ENCODE measurements at places on chromosomes 1 and 21.

DNA sequence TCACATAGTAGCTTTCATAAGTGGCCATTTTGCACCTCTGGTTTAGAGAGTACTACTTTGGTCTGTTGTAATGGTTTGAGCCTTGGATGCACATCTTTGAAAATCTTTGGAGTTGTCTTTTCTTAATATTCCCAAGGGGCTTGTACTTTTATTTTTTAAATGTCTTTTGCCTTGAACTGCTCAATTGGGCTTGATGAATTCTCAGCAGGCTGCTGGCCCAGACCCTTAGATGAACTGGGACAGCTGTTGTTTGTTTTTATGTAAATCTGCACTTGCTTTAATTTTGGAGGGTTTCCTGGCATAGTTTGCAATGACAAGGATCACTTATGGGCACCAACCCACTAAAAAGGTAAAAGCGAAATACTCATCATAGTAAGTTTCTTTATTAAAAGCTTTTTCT is 24.9 kb downstream of the NGF start:
- no peak for DNase-seq

DNA sequence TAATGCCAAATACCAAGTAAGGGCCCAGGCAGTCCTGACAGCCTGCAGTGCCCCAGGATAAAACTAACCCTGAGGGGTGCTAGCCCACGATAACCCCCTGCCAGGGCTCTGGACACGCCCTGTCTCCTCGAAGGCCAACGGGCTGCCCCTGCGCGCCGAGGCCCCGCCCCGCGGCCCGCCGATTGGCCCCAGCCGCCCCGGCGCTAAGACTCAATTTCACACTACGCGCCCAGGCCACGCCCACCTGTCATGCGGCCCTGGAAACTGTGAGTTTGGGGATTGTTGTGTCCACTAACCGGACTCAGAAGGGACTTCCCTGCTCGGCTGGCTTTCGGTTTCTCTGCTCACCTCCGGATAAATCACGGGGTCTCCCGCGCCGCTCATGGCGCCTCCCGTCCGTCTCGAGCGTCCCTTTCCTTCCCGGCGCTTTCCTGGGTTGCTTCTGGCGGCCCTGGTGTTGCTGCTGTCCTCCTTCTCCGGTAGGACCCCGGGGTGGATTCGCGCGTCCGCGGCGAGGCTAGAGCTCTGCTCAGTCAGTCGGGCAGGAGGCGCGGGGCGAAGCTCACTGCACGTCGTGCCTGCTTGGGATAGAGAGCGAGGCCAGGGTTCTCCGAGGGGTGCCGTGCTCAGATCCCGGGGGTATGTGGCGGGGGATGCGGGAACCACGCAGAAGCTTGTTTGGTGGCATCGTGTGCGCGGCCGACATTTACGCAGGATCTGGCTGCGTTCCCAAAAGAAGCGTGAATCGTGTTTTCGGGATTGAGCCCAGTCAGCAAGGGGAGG is at the start of gene CR1L:
CR1L (plus strand) TSS at position 282 of the 783 bp plus-strand sequence; CDS start at position 383, 101 bp downstream.
- DNase-seq, result peak; percentile 80

DNA sequence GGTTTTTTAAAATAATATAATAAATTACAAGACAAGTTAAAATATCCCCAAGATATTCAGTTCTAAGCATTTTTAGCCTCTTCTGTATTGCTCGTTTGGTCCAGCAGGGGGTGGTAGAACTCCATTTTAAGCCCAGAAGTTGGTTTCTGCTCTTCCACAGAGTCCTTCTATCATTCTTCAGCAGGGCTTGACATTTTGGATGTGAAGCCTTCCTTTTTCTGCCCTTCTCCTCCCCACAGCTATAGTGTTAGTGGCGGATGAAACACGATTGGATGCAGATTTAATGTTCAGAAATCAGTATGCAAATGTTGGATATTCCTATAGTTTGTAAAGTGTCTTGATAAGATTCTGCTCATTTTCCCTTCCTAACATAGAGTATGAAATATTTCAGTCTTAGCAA is 1.4 kb downstream of the NCAM2 start:
- DNase-seq, result peak; percentile 72

GRCh38 chr21:41610042-41610839 is 102.3 kb upstream of the TMPRSS2 start:
- peak; percentile 89 for DNase-seq

GRCh38 chr1:198679535-198680173 is 40.8 kb downstream of the PTPRC start:
- DNase-seq, result no peak

DNA sequence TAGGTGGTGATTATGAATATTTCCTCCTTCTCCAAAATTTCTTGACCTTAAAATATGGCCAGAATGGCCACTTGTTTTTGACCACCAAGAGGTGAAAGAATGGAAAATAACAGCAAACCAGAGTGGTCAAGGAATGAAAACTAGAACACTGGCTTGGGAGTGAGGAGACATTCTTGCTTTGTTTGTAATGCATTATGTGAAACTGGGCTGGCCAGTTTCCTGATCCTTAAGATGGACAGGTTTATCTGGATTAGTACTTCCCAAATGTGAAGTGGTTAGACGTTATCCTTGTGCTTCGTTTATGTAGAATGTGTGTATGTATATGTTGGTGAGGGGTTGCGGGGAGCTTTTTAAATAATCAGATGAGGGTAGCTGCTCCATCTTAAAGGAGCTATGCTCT is 12.8 kb downstream of the PLA2G4A start:
- DNase-seq, result peak; percentile 30

- DNase-seq, result no peak
Observed at GRCh38 chr1:208080396-208081286, 163.5 kb downstream of the PLXNA2 start.

- DNase-seq, result no peak
Observed at GRCh38 chr1:31346785-31347184, 26.1 kb downstream of the FABP3 start.

DNA sequence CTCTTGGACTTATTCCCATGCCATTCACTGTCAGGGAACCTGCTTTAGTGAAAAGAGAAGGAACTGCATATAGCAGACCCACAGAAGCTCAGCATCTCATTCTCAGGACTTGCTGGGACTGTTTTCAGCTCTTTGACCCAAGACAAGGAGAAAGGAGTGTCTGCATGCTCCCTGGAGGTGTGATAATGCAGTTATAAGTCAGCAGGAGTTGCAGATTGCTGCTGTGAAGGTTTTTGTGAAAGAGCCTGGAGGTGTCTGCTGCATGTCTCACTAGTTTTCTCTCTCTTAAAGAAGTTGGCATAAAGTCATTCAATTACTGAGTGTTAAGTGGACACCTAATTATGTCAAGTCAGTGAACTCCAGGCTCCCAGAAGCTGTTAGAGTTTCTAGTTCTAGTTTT is 343.4 kb downstream of the BRINP2 start:
- no peak for DNase-seq

DNA sequence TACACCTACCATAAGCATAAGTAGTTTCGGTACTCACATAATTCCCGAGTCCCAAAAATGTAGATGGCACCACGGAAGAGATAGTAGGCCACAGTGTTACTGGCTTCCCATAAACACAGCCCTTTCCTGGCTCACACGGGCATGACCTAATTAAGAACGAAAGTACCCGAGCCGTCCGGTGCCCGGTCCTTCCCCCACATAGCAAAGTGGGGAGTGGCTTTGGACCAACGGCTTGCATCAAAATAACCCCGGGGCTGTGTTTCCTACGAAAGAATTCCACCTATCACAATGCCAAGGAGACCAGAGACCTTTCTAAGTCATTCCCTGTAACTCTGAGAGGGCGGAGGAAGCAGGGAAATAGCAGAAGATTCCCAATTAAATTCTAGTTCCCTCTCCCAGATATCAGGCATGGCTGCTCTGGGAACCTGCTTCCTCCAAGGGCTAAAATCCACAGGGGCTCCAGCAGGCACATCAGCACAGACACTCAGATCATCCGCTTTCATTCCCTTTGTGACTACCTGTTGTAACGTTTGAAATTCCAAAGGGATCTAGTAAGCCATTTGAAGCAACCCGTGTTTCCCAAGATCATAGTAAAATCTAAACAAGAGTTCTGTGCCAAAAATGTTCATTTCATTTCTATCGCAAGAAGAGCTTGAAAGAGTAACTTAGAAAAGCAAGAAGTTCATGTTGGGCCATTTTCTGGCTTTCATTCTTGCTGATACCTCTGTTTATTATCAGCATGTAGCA is at the start of gene TMPRSS3:
TMPRSS3 (minus strand) TSS at position 148 of the 747 bp plus-strand sequence. CDS start 635 bp downstream, outside the sequence.
- peak; percentile 46 for DNase-seq

GRCh38 chr1:7218210-7218832 is 433.1 kb downstream of the CAMTA1 start:
- DNase-seq, result no peak

DNA sequence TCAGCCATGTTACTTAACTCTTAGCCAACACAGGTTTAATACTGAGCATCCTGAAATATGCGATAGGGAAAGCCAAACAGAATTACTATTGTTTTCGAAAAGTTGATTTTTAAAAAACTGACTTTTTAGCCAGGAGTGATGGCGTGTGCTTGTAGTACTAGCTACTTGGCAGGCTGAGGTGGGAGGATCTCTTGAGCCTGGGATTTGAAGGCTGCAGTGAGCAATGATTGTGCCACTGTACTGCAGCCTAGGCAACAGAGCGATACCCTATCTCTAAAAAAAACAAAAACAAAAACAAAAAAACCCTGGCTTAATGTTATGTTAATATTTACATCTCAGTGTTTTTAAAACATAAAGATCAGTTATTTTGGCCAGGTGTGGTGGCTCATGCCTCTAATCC is 16.7 kb downstream of the NMNAT1 start:
- peak; percentile 29 for DNase-seq

- DNase-seq, result peak; percentile 47
Observed at GRCh38 chr1:9437961-9438430, 101.3 kb upstream of the SLC25A33 start.

DNA sequence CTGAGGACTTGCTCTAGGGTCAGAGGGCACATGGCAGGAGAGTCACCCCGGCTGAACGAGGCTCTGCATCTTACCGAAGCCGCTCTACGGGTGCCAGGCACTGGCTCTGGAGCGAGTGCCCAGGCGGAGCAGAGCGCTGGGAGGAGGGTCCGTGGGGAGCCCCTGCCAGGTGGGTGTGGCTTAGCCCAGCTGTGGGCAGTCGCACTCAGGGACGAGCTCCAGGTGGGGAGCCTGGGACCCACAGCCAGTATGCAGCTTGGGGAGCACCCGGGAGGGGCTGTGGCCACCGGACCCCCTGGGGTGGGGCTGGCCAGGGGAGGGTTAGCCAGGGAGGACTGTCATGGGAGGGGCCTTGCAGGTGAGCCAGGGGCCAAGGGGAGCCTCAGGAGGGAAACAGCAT is 3.8 kb downstream of the AGRN start:
- DNase-seq, result no peak

GRCh38 chr21:41217671-41218385 is 49.9 kb downstream of the BACE2 start:
- no peak for DNase-seq

- DNase-seq, result no peak
Observed at GRCh38 chr1:43878440-43878839, 55.2 kb upstream of the ARTN start.

DNA sequence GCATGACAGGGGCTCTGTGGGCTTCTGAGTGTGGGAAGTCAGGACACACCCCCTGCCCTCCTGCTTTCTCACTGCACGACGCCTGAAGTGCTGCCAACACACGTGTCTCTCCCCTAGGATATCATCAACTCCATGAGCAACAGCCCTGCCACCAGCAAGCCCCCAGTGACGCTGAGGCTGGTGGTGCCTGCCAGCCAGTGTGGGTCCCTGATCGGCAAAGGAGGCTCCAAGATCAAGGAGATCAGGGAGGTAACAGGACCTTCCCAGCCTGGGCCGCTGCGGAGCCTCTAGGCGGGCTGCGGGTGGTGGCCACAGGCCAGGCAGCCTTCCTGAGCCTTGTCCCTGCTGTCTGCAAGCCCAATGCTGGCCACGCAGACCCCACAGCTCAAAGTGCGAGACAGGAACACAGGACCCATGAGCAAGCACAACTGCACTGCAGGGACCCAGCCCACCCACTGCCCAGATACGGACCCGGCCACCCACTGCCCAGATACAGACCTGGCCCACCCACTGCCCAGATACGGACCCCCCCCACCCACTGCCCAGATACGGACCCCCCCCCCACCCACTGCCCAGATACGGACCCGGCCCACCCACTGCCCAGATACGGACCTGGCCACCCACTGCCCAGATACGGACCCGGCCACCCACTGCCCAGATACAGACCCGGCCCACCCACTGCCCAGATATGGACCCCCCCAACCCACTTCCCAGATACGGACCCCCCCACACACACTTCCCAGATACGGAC is 72.2 kb upstream of the COL6A1 start:
- DNase-seq, result no peak

DNA sequence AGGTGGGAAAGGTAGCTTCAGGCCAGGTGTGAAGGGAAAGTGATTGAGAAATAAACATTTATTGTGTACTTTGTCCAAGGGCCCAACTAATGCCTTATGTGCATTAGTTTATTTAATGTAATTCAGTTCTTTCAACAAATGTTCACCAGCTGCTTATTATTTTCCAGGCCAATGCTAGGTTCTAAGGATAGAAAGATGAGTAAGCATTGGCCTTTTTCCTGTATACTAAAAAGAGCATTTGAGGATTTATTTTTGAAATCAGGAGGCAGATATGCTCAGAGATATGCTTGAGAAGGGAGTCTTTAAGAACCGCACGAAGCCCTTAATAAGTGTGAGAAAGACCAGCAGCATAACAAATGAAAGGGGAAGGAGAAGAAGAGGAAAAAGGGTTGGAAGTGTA is 32.0 kb downstream of the CLCA1 start:
- DNase-seq, result no peak

- no peak for DNase-seq
Observed at GRCh38 chr1:77370161-77370560, 88.3 kb downstream of the AK5 start.

DNA sequence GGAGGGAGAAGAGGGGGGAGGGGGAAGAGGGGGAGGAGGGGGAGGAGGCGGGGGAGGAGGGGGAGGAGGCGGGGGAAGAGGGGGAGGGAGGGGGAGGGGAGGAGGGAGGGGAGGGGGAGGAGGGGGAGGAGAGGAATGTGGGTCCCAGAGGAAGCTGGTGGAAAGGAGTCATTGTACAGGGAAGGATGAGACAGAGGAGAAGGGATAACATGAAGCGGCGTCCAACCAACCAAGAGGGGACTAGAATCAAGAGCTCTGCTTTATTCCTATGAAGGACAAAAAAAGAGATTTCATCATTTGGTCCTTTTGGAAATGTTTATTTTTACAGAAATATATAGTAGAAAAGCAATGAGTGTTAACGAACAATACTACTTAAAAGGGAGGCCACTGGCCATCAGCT is 24.5 kb downstream of the COA6 start:
- no peak for DNase-seq

- no peak for DNase-seq
Observed at GRCh38 chr21:42997053-42997452, 22.7 kb downstream of the PKNOX1 start.

DNA sequence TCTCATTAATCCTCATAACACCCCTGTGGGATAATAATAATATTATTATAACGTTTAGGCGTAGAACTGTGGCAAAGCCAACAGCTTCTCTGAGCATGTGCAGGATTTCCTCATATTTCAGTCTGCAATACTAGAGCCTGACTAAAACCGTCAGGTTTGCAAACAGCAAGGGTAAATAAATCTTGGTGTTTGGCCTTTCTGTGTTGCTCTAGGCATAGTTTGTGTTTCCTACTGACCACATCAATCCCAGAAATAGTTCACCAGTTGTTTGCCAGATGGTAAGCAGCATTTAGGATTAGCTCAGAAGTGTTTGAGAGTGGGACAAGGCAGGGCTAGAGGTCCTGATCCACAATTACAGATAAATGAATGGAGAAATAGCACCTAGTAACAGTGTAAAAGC is 2.8 kb upstream of the KCNA3 start:
- DNase-seq, result no peak

- DNase-seq, result no peak
Observed at GRCh38 chr21:35395728-35396127, 346.6 kb upstream of the RUNX1 start.

GRCh38 chr1:101748077-101748476 is 248.6 kb downstream of the OLFM3 start:
- DNase-seq, result no peak

All from stomach (tissue), 19 donors.